ENCODE measurements at places on chromosomes 16 and 17. TPM values are rescaled to one million over a fixed set of nuclear protein-coding genes. Genes with fewer than 3 reads are reported as not detected.

DNA sequence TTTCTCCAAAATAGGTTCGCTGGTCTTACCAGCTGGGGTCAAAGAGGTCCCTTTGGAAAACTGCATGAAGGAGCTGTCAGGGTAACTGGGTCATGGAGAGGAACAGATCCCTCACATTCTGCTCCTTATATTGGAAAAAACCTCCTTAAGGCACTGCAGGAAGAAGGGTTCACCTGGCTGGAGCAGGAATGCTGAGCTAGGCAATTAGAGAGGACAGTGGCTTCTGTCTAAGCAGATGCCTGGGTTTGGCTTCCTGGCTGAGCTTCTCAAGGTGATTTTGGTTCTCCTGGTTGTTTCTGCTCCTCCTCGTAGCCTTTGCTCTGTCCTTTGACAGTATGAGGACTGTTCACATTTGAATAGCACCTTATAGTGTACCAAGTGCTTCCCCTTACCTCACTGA lies 19.6 kb downstream of the ITGB3 start:
- no peak for DNase-seq

DNA sequence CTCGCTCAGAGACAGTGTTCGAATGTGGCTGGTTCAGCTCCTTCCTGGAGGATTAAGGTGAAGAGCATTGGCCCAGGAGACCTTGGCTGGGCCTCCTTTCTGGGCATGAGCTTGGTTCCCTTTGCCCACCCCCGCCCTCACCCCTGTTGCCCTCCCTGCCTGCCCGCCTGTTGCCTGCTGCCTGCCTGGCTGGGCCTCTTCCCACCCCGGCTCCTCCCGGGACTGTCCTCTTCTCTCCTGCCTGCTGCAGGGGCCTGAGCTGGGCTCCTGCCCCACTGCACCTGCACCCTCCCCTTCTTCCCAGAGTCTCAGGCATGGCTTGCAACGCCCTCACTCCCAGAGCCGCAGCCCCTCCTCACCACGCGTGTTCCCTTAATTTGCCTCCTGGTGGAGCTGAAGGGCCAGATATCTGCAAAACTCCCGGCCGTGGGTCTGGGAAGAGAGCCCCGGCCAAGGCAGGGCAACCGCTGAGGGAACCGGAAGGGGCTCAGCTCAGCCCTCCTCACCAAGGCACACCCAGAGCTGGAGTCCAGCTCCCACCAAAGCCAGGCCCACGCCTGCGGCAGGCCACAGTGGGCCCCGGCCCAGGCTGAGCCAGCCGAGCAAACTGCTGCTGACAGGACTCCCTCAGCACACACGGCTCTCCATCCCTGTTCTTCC lies 31.2 kb downstream of the MNT start:
- DNase-seq: no peak

DNA sequence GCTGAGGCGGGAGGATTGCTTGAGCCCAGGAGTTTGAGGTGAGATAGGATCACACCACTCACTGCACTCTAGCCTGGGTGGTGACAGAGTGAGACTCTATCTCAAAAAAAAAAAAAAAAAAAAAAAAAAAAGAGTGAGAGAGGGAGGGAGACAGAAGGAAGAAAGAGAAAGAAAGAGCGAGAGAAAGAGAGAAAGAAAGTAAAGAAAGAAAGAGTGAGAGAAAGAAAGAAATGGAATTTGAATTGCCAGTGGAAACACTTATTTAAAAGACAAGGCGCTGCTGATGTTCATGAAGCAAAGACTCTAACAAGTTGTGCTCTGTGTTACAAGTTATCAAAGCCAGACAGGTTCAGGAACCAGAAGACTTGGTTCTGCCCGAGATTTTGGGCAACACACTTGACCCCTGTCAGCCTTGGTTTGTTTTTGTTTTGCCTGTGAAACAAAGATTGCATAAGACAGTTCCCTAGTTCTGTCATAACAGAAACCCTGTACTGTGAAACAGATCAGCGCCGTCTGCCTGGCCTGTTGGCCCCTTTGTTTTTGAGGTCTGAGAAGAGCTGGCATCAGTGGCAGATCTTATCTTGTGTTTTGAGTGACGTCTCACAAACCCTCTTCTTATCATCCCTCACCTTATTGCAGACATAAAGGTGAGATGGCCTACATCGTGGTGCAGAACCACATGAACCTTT lies 55.4 kb upstream of the ENDOV start:
- no peak for DNase-seq

DNA sequence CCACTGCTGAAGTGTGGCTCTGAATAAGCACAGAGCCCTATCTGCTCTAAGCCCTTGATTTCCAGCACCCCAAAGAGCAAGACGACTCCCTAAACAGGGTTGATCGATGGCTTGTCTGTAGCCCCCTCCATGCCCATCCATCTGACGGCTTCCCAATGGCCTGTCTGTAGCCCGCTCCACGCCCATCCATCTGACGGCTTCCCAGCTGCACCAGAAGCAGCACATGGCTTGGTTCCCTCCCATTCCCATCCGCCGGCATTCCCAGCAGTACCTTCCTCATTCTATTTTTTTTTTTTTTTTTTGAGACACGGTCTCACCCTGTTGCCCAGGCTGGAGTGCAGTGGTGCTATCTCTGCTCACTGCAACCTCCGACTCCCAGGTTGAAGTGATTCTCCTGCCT lies 64.5 kb downstream of the RBFOX3 start:
- no peak for DNase-seq

- no peak for DNase-seq
These were observed at the start of gene BCL6B for GRCh38 chr17:7022781-7023571. Gene BCL6B, plus strand, starts transcription at chr17:7023050. Its CDS starts 622 bp downstream, at chr17:7023672.

DNA sequence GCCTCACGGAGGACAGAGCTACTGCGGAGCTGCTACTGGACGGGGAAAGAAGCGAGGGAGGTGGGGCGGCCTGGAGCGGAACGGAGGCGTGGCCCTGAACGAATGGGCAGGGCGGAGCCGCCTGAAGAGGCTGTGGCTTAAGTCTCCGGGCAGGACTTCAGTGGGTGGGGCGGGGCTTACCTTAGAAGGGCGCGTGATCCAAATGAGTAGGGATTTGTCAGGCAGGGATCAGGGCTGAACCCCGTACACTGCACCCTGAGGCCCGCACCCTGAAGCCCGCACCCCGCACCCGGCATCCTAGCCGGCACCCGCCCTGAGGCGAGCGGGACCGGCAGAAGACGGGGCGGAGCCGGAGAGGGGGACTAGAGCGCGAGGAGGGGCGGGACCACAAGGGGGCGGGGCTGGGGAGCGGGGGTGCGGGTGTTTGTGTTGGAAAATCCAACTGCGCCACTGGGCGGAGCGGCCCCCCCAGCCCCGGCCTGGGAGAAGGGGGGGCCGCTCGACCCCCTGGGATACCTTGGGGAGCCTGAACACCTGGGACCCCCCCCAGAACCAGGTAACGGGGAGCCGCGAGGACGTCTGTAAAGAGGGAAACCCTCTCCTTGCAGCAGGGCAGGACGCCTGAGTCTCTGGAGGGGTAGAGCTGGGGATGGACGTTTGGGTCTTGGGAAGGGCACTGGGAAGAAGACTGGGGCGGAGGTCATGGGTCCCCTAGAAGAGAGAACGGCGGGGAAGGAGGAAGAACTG lies at the start of gene KDM6B:
KDM6B (plus strand) TSS at position 423 of the 747 bp plus-strand sequence. CDS start 11,338 bp downstream, outside the sequence.
- DNase-seq: peak; percentile 97

SARM1 gene
- total RNA-seq: 10.1 TPM

HSD17B2 gene
- 2.9 TPM for total RNA-seq

CFAP52 gene
- total RNA-seq: 2.5 TPM

Measured in vagina (tissue), 2 donors.